ENCODE measurements at places on chromosomes 13 and 19. TPM values are rescaled to one million over a fixed set of nuclear protein-coding genes. Genes with fewer than 3 reads are reported as not detected.

URAD gene
- total RNA-seq: not detected

FFAR1 gene
- total RNA-seq: not detected

GPR18 gene
- total RNA-seq: not detected

RPL36 gene
- 320 TPM for total RNA-seq

PSG7 gene
- 0.76 TPM for total RNA-seq

ZNF844 gene
- total RNA-seq: 10.2 TPM

ZNF568 gene
- 14.1 TPM for total RNA-seq

HSPB6 gene
- 4.3 TPM for total RNA-seq

IGFL2 gene
- total RNA-seq: not detected

Data from placental epithelial cell (primary cell).